ENCODE measurements at places on chromosomes 6 and 20.

DNA sequence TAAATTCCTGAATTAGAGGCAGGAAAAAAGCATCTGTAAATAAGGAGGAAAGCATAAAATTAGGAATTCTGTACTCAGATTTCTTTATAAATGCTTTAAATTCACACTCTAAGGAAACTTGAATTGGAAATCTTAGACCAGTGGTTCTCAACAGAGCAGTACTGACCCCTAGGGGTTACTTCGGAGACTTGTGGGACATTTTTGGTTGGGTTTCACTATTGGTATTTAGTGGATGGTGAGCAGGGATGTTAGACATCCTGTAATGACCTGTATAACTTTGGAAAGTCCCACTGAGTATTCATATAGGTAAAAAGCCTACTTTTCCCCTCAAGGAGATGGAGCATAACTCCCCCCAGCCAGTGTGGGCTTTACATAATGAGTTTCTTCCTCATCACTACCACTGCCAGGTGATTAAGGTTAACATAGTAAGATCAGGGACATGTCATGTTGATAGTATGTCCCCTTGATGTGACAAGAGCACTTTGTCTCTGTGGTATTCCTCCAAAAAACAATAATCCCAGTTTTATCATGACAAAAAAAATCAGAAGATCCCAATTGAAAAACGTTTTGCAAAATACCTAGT, 31.0 kb downstream of the GLO1 start:
- DNase-seq = peak; percentile 63

- DNase-seq = no peak
These were observed 161.2 kb upstream of the OGFRL1 start for GRCh38 chr6:71127374-71127773.

DNA sequence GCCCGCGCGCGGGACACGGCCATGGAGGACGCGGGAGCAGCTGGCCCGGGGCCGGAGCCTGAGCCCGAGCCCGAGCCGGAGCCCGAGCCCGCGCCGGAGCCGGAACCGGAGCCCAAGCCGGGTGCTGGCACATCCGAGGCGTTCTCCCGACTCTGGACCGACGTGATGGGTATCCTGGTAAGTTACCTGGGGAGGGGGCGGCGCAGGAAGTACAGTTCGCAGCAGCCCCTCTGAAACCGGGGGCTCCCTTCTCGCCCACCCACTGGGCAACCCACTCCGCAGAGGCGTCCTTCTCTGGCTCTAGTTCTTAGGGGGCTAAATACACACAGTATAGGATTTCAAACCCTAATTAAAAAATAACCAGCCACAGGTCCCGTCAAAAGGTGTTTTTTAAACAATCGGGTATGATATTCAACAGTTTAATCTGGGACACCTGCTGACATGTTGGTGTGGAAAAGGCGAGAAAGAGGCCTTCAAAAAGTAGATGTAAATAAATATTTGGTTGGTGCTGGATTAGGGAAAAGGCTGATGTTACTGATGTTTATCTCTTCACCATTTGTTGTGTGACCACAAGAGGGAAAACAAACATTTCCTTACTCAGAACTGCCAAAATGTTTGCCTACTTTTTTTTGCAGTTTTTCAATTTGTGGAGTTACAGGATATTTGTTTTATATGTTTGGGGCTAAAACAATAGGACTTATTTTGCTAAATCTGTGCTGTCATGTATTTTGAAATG, 577 bp downstream of the SASH1 start:
- DNase-seq = no peak

GRCh38 chr20:50399917-50400704, 110.1 kb upstream of the PTPN1 start:
- no peak for DNase-seq

- DNase-seq = no peak
These were observed 11.9 kb downstream of the PSMB9 start for GRCh38 chr6:32865724-32866443.

DNA sequence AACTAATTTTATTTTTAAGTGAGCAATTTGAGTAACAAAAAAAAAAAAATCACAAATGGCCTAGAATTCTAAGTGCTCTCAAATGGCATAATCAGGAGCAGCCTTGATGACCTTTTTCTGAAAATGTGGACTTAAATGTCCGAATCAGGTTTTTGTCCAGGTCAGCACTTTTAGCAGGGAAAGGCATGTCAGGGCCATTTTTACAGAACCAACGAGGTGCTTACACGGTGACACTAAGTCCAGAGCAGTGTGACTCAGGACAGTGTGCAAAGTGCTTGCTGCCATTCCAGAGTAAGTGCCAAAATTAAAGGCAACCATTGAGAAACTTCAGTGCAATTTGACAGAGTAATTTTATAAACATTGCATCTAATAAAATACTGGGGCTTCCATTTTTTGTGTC, 127.8 kb downstream of the KIF16B start:
- no peak for DNase-seq

DNA sequence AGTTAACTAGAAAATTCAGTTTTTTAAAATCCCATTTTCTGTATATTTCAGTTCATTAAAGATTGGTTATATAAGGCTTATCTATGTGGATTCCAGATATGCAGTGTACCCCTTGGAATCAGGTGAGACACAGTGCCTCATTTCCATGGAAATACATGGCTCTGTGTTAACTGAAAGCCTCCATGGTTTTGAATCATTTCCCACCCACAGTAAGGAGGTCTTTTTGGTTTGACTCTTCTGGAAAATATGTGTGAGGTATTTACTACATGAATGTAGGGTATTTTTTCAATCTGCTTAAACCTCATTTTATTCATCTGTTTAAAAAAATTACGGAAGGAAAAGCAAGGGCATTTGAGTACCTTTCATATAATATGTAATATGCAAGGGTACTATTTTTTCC, 25.5 kb downstream of the RNF144B start:
- no peak for DNase-seq

GRCh38 chr6:48474830-48475229, 363.8 kb upstream of the PTCHD4 start:
- no peak for DNase-seq

- no peak for DNase-seq
These were observed 31.4 kb upstream of the BACH2 start for GRCh38 chr6:90328004-90328403.

- no peak for DNase-seq
These were observed 16.0 kb downstream of the PMEPA1 start for GRCh38 chr20:57693670-57694329.

DNA sequence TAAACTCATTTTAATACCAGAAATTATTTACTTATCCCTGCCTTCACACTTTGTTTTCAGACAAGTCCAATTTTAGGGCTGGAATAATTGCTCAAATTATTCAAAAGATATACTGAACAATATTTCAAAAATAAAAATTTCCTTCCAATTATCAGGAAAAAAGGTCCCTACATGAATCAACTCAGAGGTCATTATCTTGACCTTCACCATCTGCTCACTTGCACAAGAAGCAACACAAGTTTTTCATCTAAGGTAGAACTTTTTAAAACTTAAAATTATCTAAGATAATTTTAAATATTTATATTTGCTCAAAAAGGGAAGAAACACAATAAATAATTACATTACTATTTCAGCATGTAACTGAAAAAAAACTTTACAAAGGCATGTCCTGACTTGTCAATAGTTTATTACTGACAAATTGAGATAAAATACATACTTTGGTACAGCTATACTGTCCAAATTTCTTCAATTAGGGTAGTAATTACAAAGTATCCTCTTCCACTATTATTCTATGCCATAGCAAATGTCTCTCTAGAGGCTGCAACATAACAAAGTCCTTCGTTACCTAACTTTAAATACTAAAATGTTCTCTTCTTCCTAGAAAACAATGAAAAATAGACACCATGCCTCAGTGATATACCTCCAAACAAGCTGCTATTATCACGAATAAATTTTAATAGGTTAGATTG, 2.4 kb downstream of the CEP85L start:
- peak; percentile 11 for DNase-seq

GRCh38 chr6:159114569-159114968, 54.6 kb upstream of the FNDC1 start:
- DNase-seq = peak; percentile 33

DNA sequence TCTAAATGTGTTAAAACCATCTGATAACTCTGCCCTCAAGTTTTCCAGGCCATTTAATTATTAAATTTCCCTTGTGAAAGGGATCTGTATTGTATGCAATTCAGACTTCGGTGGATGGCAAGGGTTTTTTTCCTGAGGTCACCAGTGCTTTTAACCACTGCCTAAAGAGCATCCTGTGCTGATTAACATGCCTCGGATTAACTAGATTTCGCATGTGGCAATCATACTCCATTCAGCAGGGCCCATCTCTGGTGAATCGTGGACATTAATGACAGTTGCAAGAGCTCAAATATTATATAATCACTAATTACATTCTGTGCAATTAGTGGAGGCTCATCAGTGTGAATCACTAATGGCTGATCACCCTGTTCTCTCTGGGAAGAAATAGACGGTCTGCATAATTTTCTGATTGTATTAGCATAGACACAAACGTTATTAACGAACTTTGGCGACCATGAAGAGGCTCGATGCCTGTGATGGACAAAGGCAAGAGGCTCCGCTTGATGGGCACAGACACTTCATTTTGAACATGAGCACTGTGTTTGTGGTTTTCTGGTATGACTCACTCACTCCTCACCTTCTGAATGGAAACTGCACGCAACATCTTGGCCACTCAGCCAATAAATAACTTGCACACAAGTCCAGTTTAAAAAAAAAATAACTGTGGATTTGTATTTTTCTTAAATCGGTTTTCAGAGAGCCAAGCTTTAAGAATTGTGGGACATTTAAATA, 31.4 kb downstream of the LINC00237 start:
- DNase-seq = no peak

DNA sequence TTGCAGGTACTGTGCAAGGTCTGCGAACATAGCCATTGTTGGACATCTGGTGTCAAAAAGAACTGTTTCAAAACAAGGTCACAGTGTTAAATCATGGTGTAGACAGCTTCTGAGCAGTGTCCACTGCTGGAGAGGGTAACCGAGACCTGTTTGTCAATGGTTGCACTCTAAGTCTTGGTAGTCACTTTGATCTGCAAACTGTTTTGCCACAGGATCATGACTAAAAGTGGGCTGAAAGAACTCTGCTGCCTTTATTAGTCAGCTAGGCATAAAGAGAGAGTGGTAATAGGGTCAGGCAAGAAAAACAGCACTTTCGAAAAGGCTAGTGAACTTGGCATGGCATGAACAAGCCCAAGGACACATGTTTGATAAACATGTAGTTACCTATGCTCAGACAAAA, 552.3 kb upstream of the CITED2 start:
- no peak for DNase-seq

DNA sequence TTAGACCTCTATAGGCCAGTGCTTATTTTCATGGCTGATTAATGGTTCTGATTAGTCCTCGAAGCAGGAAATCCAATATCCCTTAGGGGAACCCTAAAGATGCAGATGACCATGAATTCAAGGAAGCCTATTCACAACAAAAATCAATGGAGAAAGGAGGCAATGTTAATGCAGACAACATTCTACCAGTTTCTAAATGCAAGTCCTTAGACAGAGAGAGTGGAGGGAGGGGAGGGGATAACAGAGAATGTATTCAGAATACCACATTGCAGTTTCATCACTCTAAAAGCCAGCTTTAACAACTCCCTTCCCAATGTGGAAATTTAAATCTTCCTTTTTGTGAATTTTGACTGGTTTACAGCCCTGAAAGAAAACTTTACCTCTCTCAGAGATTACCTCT, 87.1 kb upstream of the POU3F2 start:
- no peak for DNase-seq

DNA sequence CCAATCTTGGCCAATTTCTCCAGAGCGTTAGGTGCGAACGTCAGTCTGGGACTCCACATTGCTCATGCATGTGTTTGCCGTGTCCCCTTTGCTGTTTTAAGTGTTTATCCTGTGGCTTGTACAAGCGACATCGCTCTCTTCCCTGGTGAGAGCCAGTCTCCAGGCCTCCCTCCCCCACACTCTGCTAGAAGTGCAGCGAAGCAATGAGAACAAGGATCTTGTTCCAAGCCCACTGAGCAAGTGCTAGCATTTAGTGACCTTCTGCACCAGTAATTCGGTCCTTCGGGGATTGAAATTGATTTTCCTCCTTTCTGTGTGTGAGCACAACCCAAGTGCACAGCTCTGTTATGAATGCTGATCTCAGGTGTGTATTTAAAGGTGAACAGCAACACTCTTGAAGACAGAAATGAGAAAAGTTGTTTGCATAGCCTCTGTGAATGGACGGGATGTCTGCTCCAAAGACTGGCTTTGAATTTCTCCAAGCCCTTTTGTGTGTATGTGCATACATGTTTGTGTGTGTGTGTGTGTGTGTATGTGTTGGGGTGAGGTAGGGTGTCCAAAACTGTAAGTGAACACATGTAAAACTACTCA, 29.0 kb downstream of the CD83 start:
- no peak for DNase-seq

GRCh38 chr6:14086701-14087100, 30.9 kb upstream of the CD83 start:
- no peak for DNase-seq

DNA sequence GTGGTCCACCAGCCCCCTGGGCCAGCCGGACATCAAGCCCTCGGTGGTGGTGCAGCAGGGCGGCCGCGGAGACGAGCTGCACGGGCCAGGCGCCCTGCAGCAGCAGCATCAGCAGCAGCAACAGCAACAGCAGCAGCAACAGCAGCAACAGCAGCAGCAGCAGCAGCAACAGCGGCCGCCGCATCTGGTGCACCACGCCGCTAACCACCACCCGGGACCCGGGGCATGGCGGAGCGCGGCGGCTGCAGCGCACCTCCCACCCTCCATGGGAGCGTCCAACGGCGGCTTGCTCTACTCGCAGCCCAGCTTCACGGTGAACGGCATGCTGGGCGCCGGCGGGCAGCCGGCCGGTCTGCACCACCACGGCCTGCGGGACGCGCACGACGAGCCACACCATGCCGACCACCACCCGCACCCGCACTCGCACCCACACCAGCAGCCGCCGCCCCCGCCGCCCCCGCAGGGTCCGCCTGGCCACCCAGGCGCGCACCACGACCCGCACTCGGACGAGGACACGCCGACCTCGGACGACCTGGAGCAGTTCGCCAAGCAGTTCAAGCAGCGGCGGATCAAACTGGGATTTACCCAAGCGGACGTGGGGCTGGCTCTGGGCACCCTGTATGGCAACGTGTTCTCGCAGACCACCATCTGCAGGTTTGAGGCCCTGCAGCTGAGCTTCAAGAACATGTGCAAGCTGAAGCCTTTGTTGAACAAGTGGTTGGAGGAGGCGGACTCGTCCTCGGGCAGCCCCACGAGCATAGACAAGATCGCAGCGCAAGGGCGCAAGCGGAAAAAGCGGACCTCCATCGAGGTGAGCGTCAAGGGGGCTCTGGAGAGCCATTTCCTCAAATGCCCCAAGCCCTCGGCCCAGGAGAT, 1.0 kb downstream of the POU3F2 start:
- no peak for DNase-seq

DNA sequence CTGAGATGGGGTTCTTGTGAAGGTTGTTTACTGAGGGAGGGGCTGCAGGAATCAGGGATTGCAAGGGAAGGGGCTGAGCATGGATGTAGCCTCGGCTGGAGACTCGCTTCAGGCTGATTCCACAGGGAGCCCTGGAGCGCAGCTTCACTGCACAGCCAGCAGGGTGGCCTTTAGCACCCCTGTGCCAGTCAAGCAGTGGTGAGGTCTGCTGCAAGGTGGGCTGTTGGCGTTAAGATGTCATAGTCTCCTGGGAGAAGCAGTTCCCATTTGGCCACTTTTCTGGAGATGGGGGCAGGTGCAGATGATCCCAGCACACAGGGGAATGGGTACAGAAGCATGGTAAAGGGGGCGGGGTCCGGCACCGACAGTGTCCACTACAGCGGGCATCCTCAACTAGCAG, 126.3 kb downstream of the TOX2 start:
- no peak for DNase-seq

All from NCI-H1694 treated with DMSO at 0.1 percent for 48 hours (cell line).